ENCODE measurements at places on chromosomes 16 and 17.
A peak's percentile ranks its signal among the peaks of the same experiment; 100 is the strongest.

- no peak overlapping the region for H3K27ac ChIP-seq
- H3K36me3 ChIP-seq = no peaks in the 10 kb centered on the region
- H3K4me1 ChIP-seq = peaks cover 5% of the 10 kb centered on the region
- H3K4me3 ChIP-seq = peak overlapping the region; percentile 43
- no peaks in the 10 kb centered on the region for H3K27me3 ChIP-seq
These were observed 126.8 kb upstream of the PSMD7 start for GRCh38 chr16:74169687-74170376.

DNA sequence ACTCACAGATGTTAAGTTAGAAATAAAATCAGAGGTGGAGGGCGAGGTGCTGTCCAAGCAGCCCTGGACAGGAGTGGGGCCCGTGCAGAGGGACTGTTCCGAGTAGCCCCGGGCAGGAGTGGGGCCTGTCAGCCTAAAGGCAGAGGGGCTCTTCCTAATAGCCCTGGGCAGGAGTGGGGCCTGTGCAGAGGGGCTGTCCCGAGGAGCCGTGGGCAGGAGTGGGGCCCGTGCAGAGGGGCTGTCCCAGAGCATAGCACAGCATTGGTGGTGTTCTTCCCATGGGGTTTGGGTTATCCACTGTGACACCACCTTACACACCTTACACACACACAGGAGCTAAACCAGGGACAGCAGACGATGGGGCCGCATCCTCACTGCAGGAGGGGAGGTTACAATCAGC is 10.4 kb downstream of the CEP131 start:
- H3K27ac ChIP-seq = no peak overlapping the region
- H3K4me1 ChIP-seq = no peaks in the 10 kb centered on the region
- H3K36me3 ChIP-seq = no peaks in the 10 kb centered on the region
- no peak overlapping the region for H3K4me3 ChIP-seq
- no peaks in the 10 kb centered on the region for H3K27me3 ChIP-seq
- no peak for DNase-seq

DNA sequence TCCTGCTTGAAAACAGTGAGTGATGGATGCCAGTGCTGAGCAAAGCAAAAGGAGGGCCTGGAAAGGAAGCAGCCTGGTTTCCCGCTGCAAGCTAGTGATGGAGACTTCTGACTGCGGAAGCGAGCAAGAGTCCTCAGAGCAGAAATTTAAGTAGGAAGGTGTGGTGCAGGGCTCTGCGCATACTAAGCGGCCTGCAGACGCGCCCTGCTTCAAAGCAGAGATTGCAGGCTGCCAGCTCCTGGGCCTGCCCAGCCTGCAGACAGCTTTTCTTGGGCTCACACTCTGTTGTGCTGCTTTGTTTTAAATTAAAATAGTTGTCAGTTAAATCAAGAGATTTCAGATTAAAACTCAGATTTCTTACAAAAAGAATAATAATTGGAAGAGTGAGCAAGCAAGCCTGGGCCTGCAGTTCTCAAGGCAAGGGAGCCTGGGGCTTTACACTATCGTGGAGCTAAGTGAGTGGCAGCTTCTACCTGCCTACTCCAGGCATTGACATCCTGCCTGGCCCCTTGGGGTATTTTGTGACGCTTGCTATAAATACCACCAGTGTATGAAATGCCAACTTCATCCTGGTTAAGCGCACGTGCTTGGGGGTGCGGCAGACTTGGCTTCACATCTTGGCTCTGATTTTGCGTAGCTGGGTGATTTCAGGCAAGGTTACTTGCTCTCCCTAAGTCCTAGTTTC is 237.3 kb downstream of the XYLT1 start:
- no peaks in the 10 kb centered on the region for H3K27me3 ChIP-seq
- H3K4me1 ChIP-seq = no peaks in the 10 kb centered on the region
- no peak overlapping the region for H3K27ac ChIP-seq
- DNase-seq = no peak

DNA sequence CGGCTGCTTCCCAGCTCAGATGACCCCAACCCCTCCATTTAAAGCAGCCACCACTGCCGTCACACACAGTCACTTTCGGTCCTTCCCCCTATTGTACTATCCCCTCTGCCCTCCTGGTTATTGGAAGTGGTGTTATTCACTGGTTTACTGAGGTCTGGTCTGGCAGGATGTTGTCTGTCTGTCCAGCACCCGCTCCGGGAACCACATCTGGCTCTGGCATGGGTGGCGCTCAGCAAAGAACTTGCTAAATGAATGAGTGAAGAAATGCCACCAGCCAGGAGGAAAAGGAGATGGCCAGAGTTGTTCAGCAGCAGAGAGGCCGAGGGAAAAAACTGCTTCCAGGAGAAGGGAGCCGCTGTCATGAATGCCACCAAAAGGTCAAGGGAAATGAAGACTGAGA is 161.6 kb downstream of the GSG1L start:
- no peaks in the 10 kb centered on the region for H3K4me1 ChIP-seq
- H3K27me3 ChIP-seq = no peaks in the 10 kb centered on the region
- H3K4me3 ChIP-seq = no peak overlapping the region
- no peaks in the 10 kb centered on the region for H3K36me3 ChIP-seq
- no peak for DNase-seq

- no peak for DNase-seq
- no peak overlapping the region for H3K4me3 ChIP-seq
- no peaks in the 10 kb centered on the region for H3K27me3 ChIP-seq
- H3K27ac ChIP-seq = no peak overlapping the region
- H3K4me1 ChIP-seq = no peaks in the 10 kb centered on the region
These were observed 174.6 kb upstream of the RPH3AL start for GRCh38 chr17:527247-527646.

- H3K27me3 ChIP-seq = no peaks in the 10 kb centered on the region
- no peak overlapping the region for H3K27ac ChIP-seq
- DNase-seq = no peak
These were observed 23.1 kb upstream of the MEIOB start for GRCh38 chr16:1895068-1895467.

GRCh38 chr17:9529033-9529700 is 46.5 kb downstream of the STX8 start:
- no peaks in the 10 kb centered on the region for H3K36me3 ChIP-seq
- no peak overlapping the region for H3K27ac ChIP-seq
- DNase-seq = no peak
- no peak overlapping the region for H3K4me3 ChIP-seq

- H3K27ac ChIP-seq = no peak overlapping the region
- H3K27me3 ChIP-seq = no peaks in the 10 kb centered on the region
- H3K4me1 ChIP-seq = no peaks in the 10 kb centered on the region
- H3K4me3 ChIP-seq = no peak overlapping the region
- DNase-seq = no peak
These were observed 62.0 kb downstream of the SLC39A11 start for GRCh38 chr17:73030501-73030921.

- H3K4me1 ChIP-seq = peaks cover 55% of the 10 kb centered on the region
- H3K36me3 ChIP-seq = no peaks in the 10 kb centered on the region
- H3K27me3 ChIP-seq = no peaks in the 10 kb centered on the region
- DNase-seq = no peak
- H3K4me3 ChIP-seq = peak overlapping the region; percentile 88
These were observed 7.1 kb upstream of the BAHCC1 start for GRCh38 chr17:81388091-81388611.

DNA sequence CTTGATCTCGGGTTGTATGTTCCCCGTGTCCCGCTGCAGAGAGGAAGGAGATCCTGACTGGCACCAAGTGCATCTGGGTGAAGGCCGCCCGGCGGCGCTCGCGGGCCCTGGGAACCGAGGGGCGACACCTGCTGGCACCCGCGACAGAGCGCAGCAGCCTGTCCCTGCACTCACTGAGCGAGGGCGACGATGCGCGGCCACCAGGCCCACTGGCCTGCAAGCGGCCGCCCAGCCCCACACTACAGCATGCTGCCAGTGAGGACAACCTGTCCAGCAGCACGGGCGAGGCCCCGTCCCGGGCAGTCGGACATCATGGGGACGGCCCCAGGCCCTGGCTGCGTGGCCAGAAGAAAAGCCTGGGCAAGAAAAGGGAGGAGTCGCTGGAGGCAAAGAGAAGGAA is 7.5 kb downstream of the BTBD17 start:
- H3K4me3 ChIP-seq = no peak overlapping the region
- H3K36me3 ChIP-seq = no peaks in the 10 kb centered on the region
- DNase-seq = no peak
- peaks cover 15% of the 10 kb centered on the region for H3K27me3 ChIP-seq
- no peak overlapping the region for H3K27ac ChIP-seq
- no peaks in the 10 kb centered on the region for H3K4me1 ChIP-seq

- H3K27me3 ChIP-seq = no peaks in the 10 kb centered on the region
- peaks cover 61% of the 10 kb centered on the region for H3K36me3 ChIP-seq
- DNase-seq = no peak
- peaks cover 3% of the 10 kb centered on the region for H3K4me1 ChIP-seq
- no peak overlapping the region for H3K4me3 ChIP-seq
These were observed 6.3 kb downstream of the HAGH start for GRCh38 chr16:1820096-1820945.

- no peak overlapping the region for H3K27ac ChIP-seq
- H3K27me3 ChIP-seq = no peaks in the 10 kb centered on the region
- peaks cover 65% of the 10 kb centered on the region for H3K4me1 ChIP-seq
- no peaks in the 10 kb centered on the region for H3K36me3 ChIP-seq
These were observed 11.6 kb downstream of the CLTC start for GRCh38 chr17:59631276-59631675.

- H3K27me3 ChIP-seq = no peaks in the 10 kb centered on the region
- no peak for DNase-seq
- H3K36me3 ChIP-seq = peaks cover 5% of the 10 kb centered on the region
- peak overlapping the region; percentile 93 for H3K4me3 ChIP-seq
- peaks cover 25% of the 10 kb centered on the region for H3K4me1 ChIP-seq
These were observed 2.0 kb downstream of the TBC1D10B start for GRCh38 chr16:30368122-30368791.

- no peak overlapping the region for H3K27ac ChIP-seq
- no peak for DNase-seq
- H3K4me3 ChIP-seq = no peak overlapping the region
- H3K36me3 ChIP-seq = no peaks in the 10 kb centered on the region
These were observed 133.9 kb upstream of the CHMP6 start for GRCh38 chr17:80857756-80858171.

DNA sequence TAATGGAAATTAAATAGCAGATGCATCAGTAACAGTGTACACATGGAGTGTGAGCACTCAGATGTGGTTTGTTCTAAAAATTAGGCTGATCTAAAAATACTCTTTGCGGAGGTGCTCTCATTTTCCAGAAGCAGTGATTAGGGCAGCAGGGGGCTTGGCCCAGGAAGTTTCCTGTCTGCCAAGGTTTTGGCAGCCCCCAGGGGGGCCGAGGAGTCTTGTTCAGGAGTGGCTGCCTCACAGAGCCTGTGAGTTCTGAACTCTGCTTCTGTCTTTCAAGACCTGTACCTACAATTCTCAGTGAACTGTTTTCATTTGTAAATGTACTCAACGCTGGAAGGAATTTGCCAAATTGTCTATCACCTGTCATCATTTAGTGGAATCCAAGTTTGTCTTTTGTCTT is 388.4 kb upstream of the CDH11 start:
- H3K4me1 ChIP-seq = no peaks in the 10 kb centered on the region
- no peaks in the 10 kb centered on the region for H3K27me3 ChIP-seq
- H3K4me3 ChIP-seq = no peak overlapping the region

DNA sequence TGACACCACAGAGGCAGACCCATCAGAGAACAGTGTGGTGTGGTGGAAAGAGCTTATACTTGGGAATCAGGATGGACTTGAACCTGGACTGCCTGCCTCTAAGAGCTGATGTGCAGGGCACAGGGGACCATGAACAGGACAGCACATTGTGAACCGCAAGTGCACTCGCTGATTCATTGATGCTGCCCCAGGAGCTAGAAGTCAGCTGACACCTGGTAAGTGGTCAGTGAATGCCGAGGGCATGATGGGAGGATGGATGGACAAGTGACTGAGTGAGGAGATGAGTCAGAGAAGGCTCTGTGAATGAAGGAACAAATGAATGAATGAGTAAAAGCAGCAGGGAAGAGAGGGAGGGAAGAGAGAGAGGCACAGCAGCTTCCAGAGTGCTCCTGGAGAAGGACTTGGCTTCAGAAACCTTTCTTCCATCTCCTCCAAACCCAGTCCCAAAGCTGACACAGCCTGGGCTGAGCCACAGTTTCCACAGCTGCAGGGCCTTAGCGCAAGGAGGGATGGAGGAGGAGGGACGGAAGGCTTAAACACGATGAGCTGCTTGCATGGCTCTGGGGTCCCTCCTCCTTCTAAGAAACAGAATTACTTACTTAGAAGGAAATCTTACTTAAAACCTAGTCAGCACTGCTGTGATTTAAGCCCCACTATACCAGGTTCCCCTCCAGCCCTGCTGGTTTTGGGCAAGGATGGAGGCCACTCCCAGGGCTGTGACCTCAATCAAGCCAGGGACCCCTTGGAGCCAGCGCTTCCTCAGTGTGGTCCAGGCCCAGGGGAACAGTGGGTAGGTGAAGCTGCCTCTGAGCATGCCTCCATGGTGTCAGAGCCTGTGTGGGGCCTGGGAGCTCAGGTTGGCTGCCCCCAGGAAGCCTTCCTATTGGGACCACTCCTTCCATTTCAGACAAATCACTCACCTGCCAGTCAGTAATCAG is 184.6 kb downstream of the TMEM132E start:
- no peaks in the 10 kb centered on the region for H3K27me3 ChIP-seq
- H3K27ac ChIP-seq = no peak overlapping the region

GRCh38 chr17:28904800-28905199 is 1.9 kb upstream of the DHRS13 start:
- no peak overlapping the region for H3K27ac ChIP-seq
- H3K27me3 ChIP-seq = no peaks in the 10 kb centered on the region
- no peak overlapping the region for H3K4me3 ChIP-seq
- no peak for DNase-seq

GRCh38 chr17:66713533-66714042 is 121.3 kb upstream of the CACNG5 start:
- no peaks in the 10 kb centered on the region for H3K27me3 ChIP-seq
- no peaks in the 10 kb centered on the region for H3K36me3 ChIP-seq
- no peak for DNase-seq

GRCh38 chr16:50213939-50214519 is 52.3 kb upstream of the ADCY7 start:
- H3K27ac ChIP-seq = peak overlapping the region; percentile 50
- peaks cover 18% of the 10 kb centered on the region for H3K36me3 ChIP-seq
- no peak for DNase-seq
- no peaks in the 10 kb centered on the region for H3K27me3 ChIP-seq

GRCh38 chr17:45136846-45137560 is 1.5 kb downstream of the ACBD4 start:
- H3K27ac ChIP-seq = no peak overlapping the region
- no peaks in the 10 kb centered on the region for H3K27me3 ChIP-seq
- peaks cover 22% of the 10 kb centered on the region for H3K4me1 ChIP-seq
- no peak overlapping the region for H3K4me3 ChIP-seq

DNA sequence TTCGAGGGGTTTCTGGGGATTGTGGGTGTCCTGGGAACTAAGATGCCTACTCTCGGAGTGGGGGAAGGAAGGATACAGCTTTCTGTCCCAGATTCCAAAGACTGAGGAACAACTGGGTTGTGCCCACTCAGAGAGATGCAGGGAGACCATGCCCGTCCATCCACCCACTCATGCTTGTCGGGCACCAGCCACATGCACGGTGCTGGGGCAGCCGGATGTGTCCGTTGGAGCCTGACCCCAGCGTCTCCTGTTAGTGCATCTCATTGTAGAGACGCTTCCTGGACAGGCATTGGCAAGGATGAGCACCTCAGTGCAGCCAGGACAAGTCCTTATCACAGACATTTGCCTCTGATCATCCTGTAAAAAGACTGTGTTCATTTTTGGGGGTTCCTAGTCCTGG is 58.1 kb downstream of the METRNL start:
- H3K27ac ChIP-seq = no peak overlapping the region
- H3K36me3 ChIP-seq = no peaks in the 10 kb centered on the region
- H3K4me1 ChIP-seq = no peaks in the 10 kb centered on the region
- H3K4me3 ChIP-seq = no peak overlapping the region
